ENCODE measurements at places on chromosomes 4 and X.

- DNase-seq = no peak
Measured at GRCh38 chr4:158020176-158020575, 152.6 kb downstream of the GASK1B start.

GRCh38 chr4:3864742-3865721 is 98.8 kb downstream of the ADRA2C start:
- no peak for DNase-seq

- DNase-seq = no peak
Measured at GRCh38 chrX:134024686-134025377, 39.4 kb upstream of the GPC3 start.

GRCh38 chr4:55118397-55118796 is 7.0 kb downstream of the KDR start:
- DNase-seq = no peak

- no peak for DNase-seq
Measured at GRCh38 chr4:87530868-87531267, 1.7 kb upstream of the SPARCL1 start.

- DNase-seq = peak; percentile 46
Measured at GRCh38 chrX:150362599-150363481, at the start of gene MAMLD1. MAMLD1 (plus strand) TSS chrX:150363317; CDS start chrX:150445517, 82,200 bp downstream.

- no peak for DNase-seq
Measured at GRCh38 chr4:109078724-109079123, 223.7 kb downstream of the COL25A1 start.

DNA sequence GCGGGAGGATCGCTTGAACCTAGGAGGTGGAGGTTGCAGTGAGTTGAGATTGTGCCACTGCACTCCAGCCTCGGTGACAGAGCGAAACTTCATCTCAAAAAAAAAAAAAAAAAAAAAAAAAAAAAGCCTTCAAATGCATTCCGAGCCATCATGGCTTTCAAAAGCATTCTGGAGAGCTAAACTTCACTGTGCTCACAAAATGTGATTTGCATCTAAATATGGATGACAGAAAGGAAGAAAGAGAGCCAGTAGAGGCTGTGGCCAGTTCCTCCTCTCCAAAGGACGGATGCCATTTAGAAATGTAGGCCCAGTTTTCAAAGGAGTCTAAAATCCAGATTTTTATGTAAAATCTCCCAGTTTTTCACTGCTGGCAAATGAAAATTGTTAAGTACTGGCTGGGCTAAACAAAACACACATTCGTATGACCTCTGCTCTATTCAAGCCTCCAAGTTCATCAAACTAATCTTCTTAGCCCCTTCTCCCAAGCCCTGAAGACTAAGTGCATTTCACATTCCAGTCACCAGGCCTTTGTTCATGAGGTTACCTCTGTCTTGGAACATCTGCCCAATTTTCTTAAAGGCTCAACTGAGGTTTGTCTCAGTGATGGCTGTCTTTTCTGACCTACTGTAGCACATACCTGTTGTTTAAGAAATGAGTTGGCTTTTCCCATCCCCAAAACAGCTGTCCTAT is 22.0 kb downstream of the SLC25A43 start:
- DNase-seq = no peak

DNA sequence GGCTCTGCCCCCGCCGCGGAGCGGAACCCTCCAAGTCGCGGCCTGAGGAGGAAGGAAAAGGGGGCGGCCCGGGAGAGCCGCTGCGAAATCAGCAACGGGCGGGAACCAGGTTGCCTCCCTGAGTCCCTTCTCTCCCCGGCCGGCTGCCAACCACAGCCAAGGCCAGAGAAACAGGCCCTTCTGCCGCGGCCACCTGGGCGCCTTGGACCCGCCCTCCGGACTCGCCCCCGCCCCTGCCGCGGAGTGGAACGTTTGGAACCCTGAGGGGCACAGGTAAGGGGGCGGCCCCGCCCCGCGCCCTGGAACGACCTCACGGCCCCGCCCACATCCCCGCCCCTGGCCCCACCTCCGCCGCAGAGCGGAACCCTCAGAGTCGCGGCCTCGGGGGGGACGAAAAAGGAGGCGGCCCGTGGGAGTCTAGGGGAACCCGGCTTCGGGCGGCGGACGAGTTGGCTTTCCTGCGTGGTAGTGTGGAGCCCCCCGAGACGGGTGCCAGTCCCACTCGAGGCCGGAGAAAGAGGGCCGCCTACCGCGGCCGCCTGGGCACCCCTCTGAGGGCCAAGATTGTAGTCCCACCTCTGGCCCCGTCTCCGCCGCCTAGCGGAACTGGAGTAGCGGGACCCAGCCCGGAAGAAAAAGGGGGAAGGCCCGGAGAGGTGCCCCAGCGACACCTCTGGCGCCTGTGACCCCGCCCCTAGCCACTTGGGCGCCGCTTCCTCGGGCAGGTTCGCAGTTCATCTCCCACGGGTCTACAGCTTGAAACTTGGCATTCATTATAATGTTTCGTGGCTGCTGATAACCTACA is 669 bp upstream of the PHKA2 start:
- peak; percentile 89 for DNase-seq

- DNase-seq = no peak
Measured at GRCh38 chr4:89563431-89563830, 255.8 kb upstream of the GPRIN3 start.

- DNase-seq = no peak
Measured at GRCh38 chr4:79211490-79211889, 114.4 kb downstream of the NAA11 start.

DNA sequence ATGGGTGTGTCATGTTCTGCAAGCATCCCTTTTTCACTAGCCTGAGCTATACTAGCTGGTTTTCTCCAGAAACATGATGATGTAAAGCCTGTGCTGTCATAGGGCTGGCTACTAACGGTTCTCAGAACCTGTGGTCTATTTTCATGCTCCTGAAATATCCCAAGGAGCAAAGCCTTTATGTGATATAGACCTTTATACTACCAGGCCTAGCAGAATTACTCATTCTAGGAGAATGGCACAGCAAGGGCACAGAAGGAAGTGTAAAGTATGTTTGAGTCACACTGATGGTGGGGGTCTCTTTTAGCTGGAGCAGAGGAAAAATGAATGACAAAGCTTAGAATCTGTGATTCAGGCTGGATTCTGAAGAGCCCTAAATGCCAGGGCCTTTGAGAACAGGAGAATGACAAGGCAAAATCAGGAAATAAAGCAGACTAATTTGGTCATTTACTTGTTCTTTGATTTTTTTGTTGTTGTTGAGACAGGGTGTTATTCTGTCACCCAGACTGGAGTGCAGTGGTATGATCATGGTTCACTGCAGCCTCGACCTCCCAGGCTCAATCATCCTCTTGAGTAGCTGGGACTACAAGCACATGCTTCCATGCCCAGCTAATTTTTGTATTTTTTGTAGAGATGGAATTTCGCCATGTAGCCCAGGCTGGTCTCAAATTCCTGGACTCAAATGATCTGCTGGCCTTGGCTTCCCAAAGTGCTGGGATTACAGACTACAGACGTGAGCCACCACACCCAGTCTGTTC is 11.8 kb downstream of the TCEAL1 start:
- DNase-seq = no peak

- no peak for DNase-seq
Measured at GRCh38 chr4:128450326-128451120, 162.9 kb upstream of the PGRMC2 start.

DNA sequence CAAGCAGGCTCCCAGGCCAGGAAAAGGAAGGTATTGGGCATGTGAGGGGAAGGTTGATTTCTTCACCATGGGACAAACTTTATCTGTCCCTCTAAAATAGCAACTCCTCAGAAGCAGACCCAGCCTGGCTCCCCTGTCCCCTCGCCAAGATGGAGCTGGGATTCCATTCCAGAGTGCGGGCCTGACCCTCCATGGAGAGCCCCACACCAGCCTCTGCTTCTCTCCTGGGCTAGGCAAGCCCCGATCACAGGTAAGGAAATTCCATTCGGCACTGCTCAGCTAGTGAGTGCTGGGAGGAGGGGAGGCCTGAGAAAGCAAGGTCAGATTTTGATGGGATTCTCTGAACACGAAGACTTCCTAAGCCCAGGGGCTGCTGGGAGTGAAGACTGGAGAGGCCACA is 98.4 kb downstream of the EFNB1 start:
- DNase-seq = no peak

DNA sequence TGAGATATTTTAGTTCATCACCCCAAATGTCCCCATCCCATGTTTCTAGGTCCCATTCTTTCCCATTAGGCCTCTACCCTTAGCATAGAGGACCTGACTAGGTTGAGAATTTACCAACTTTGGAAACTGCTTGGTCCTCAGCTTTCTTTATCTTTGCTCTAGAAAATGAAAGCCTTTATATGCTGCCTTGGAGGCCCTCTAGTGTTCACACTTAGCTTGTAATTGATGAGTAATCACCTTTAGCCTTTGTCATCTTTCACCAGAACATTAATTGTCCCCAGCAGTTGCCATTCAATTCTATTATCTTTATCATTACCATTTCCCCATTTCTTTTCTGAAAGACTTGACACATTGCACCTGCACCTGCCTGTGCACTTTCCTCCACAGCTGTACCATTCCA is 589.2 kb upstream of the NR3C2 start:
- DNase-seq = no peak

DNA sequence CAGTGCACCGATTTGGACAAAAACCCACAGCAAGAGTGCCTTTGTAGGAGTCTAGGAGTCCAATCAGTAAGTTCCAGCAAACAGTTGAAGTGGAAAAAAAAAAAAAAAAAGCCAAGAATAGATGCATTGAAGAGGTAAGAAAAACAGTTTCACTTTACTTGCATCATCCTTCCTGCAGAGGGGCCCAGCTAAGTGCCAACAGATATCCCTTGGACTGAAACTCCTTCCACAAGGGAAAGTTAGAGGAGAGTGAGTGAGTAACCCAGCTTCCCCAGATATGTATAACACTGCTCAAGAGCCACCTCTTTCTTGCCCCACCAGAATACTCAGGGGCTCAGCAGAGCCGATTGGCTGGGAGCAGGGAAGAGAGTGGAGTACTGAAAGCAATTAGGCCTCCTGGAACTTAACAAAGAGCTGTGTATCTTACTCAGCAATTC is 617.7 kb upstream of the SMIM31 start:
- DNase-seq = no peak

DNA sequence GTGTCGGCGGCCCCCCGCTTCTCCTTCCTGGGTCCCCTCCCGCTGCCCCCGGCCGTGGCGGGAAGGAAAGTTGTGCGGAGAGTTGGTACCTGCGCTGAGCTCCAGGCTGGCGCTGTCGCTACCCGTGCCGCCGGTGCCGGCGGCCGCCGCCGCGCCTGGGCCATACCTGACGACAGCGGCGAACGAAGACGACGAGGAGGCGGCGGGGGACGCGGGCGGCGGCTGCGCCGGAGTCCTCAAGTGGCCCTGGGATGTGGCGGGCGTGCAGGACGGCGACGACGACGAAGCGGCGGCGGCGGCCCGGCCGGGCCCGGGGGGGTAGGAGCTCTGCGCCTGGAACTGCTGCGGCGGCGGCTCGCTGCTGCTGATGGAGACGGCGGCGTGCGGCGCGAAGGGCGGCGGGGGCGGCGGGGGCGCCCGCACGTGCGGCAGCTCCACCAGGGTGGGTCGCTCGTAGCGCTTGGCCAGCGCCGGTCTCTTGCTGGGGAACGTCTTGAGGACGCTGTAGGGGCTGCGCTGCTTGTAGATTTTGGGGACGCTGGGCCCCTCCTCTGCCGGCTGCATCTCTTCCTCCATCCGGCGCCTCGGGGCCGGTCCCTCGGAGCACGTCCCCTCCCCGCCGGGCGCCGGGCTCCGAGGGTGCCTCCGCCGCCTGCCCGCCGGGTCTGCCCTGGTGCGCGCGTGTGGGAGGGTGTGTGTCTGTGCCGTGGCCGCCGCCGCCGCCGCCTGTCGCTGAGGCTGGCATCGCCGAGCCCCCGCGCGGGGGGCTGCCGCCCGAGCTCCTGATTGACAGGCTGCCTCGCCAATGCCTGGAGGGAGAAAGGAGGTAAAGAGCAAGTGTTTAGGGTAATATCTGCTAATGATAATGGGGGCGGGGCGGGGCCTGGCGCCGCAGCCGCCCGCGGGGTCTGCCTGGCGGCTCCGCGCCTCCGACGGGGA is 618 bp downstream of the BEND4 start:
- DNase-seq = peak; percentile 41

- no peak for DNase-seq
Measured at GRCh38 chr4:244471-244870, 60.8 kb downstream of the ZNF732 start.

DNA sequence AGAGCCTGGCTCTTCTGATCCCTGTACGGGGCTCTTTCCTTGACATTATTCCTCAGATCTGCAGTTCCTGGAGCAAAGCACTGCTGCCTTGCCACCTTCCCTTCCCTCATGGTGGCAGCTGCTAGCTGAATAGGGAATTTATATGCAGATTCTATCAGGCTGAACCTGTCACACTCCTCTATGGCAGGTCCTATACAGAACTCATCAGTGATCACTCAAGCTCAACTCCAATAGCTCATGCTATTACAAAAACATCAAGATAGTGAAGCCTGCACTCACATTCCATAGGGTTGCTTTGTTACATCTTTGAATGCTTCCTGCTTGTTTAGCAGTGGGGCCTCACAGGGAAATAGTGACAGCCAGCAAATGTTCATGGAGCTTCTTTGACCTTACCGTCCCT is 71.7 kb downstream of the SLC2A9 start:
- DNase-seq = no peak

DNA sequence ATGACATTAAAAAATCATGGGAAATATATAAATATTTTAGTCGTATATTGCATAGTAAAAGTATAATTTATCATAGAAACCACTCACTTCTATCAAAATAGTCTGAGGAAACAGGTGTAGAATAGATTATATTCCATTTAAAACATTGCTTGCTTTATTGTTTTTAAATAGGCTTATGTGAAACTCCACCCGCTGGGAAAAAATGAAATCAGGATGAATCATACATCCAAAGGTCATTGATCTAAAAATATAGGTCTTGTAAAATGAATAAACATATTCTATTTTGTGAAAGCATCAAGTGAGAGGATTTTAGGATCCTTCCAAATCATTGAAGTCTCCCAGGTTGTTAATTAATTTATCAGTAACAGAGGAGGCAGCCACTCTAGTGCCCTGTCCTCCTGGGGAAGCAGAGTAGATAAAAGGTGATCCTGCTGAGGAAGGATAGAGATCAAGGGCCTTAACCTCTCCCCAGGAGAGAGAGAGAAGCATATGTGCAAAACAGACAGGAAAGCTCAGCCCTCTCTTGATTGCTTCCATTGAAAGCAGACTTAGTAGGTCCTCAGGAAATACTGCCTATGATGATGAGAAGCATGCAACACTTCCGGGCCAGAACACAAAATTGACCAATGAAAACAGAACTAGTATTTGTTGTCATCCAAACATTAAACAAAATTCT is 96.8 kb upstream of the MAP9 start:
- DNase-seq = no peak

- DNase-seq = no peak
Measured at GRCh38 chrX:20596856-20597255, 330.1 kb upstream of the RPS6KA3 start.

DNA sequence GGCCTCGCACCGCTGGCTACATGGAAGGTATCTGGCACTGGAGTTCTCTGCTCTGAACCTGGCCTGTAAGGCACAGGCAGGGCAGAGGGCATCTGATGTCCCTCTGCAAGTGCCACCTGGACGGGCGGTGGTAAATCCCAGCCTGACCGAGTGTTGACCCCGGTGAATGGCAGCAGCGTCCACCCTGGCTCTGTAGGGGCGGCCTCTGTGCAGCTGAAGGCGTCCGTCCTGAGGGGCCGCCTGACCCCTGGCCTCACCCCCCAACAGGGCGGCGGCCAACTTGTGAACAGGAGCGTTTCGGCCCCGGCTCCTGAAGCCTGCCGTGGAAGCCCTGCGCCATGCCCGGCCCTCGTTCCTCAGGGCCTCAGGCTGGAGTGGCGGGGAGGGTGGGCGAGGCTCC is 51.4 kb downstream of the CPZ start:
- no peak for DNase-seq

GRCh38 chrX:20265726-20266681 is 705 bp downstream of the RPS6KA3 start:
- DNase-seq = peak; percentile 29

GRCh38 chrX:55522596-55523276 is 33.1 kb upstream of the USP51 start:
- no peak for DNase-seq

GRCh38 chr4:104073229-104073628 is 353.4 kb upstream of the TACR3 start:
- DNase-seq = no peak

Data from mucosa of descending colon (tissue), 3 donors.